IPS-NIHi11 (cell line): ENCODE measurements at places on chromosomes 7 and 10.

DNA sequence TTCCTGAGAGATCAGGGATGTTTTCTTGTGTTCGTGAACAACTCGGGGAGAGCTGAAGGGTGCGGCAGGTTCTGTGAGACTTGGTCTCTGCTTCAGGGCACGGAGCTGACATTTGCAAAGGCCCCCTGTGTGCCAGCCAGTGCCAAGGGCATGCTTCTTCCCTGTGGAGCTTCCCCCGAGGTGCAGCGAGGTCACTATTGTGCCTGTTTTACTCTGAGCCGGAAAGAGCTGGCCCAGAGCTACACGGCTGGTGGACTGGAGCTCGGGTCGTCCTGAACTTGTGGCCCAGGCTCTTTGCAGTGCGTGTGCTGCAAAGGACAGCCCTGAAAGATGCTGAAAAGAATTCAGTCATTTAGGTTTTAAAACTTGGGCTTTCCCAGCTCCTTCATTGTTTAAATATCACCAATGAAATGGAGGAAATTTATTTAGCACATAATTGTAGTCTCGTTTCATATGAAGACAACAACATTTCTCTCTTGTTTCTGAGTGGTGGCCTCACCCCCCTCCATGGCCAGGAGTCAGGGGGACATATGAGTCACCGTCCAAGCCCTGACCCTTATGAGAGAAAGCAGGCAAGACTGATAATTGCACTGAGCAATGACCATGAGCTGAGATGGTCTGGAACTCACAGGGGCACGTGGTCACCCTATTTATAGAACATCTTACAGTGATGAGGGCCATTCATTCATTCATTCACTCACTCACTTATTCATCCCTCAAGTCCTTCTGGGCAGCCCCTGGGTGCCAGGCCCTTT, 102.6 kb downstream of the PTPRE start:
- DNase-seq, result no peak

GRCh38 chr10:35112571-35112970, 14.1 kb upstream of the CREM start:
- DNase-seq, result no peak

GRCh38 chr10:114087655-114088054, 44.0 kb downstream of the ADRB1 start:
- no peak for DNase-seq

DNA sequence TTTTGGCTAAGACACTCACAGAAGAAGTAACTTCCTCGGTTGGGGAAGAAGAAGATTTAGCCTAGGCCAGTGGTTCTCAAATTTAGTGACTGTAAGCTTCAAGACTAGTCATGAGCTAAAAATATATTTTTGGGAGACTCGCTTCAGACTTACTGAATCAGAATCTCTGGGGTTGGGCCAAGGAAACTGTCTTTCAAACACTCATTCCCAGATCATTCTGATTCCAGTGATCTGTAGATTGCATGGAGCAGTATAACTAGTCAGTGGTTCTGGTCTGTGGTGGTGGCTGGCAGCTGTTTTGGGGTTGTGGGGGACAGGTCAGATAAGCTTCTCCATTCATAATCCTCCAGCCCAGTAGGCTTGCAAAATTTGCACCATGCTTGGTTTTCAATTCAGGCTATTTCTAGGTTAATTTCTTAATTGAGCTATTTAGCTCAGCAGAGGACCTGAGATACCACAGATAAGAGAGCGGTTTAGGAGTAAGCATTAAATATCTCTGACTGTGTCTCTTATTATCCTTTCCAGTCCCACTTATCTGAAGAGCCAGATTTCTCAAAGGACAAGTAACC, 3.8 kb upstream of the KAT6B start:
- no peak for DNase-seq

DNA sequence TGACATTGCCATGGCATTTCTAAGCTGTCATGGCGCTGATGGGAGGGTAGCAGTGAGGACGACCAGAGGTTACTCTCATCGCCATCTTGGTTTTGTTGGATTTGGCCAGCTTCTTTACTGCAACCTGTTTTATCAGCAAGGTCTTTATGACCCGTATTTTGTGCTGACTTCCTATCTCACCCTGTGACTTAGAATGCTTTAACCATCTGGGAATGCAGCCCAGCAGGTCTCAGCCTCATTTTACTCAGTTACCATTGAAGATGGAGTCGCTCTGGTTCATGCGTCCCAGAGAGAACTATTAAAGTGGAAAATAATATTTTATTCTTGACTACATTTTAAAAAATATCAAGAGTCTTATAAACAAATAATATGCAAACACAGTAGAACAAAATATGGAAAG, 131.7 kb downstream of the RSU1 start:
- no peak for DNase-seq

- no peak for DNase-seq
These were observed 314.0 kb downstream of the BICC1 start for GRCh38 chr10:58826694-58827093.

- DNase-seq, result no peak
These were observed 181.5 kb downstream of the CFTR start for GRCh38 chr7:117661328-117661727.

DNA sequence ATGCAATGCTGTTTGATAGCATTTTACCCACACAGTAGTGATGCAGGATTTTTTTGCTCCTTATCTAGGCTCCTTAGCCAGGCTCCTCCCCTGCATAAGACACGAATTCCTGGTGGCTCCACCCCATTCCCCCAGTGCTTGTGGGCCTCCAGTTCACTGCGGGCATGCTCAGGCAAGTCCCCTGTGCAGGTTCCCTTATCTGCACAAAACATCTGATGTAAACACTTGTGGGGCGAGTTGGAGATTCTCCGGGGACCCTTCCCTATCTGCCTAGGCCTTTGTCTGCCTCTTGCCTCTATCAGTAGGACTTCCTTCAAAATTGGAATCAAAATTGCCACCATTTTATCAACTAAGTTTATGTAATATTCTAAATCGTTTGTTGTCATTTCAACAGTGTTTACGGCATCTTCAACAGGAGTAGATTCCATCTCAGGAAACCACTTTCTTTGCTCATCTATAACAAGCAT, 5.4 kb upstream of the STK17A start:
- no peak for DNase-seq

DNA sequence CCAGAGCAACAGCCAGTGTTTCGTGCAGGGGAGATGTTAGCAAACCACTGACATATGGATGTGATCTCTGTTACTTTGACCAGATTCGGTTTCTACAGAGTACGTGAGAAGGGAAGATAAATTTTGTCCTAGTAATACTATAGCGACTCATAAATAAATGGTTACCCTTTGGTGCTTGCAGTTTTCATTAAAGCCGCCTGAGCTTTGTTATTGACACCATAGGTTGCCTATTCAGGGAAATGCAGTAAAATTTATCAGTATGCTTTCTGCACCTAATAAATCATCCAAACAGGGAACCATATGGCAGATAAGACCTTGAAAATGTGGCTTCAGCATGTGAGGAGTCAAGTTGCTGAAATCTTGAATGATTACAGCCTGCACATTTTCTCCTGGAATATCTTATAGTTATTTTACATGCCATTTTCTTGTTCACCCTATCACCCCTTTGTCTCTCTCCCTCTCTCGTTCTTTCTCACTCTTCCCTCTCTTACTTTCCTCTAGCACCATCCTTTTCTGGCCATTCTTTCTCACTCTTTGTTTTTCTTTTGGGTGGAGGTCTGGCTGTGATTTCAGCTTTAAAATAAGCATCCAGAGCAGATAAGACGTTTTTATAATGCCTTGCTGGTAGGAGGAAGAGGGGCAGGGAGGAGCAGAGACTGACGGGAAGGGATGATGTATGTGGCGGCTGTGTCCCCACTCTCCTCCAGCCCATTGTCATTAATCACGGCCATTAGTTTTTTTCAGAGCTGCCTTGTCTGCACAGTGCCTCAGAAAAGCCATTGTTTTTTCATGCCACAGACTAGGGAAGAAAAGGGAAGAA, 182.5 kb downstream of the LRMDA start:
- no peak for DNase-seq
